ENCODE measurements at places on chromosomes 12 and 14.

DNA sequence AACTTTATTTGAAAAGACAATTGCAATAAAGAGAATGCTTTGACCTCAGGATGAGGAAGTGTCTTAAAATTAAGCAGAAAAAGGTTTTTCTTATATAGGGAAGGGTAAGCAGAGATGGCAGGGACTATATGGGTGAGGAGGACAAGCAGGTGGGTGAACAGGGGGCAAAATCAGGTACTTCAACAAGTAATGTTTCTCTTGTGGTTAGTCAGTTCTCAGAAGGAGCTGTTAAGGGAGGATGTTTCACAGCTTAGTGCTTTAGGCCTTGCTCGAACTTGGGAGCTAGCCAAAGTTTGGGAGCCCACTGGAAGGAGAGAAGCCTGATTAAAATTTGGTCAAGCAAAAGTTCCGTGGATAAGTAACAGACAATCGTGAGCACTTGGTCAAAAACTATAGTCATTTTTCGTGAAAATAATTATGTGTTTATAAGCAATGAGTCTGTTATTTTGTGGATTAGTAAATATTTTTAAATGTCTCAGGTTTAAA lies 364.2 kb upstream of the TMPO start:
- DNase-seq: no peak

GRCh38 chr12:94434171-94434570 lies 25.5 kb downstream of the CEP83 start:
- no peak for DNase-seq

DNA sequence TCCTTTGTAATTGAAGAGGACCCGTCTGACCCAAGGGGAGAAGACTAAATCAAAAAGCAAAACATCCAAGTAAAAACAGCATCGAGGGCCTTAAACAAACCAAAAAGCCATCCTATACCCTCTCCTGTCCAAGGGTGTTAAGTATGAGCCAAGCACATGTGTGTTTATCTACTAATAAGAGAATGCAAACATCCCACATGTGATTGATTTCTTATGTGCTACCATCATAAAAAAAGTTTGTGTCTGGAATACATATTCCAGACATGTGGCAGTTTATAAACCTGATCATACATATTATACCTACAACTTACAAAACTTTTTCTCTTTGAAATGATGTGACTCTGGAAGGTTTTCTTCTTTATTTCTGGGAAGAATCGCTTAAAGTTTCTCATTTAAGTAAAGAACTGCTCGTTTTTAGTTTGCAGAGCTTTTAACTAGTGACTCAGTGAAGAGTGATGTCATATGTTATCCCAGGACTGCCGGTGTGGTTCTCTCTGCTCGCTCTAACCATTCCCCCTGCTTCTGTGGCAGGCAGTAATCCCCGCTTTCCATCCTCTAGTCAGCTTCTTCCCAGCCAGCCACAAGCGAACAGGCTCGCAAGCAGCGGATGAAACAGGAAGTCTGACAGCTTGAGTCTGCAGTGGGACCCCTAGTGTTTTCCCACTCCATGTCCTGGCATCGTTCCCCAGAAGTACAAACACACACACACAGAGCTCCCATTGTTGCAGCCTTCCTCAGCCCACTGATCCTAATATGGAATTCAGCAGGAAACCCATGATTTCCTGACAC lies 431 bp upstream of the RHOJ start:
- DNase-seq: peak; percentile 87

- DNase-seq: no peak
These were observed 751 bp downstream of the GDF11 start for GRCh38 chr12:55743406-55744339.

DNA sequence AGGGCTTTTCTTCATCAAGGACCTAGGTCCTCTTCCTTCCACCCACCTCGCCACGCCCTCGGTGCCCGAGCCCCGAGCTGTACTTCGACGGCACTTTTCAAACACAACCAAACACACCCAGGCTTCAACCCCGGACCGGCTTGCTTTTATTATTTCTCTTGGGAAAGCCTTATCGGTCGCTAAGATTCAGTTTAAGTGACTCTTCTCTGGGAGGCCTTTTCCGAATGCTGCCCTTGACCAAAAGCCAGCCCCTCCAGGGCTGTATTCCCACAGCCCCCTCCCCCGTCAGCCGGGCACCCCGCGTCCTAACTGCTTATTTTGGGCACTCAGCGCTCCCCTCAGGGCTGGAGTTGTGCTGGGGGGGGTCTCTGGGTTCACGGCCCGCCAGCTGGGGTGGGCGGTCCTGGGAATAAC lies 644 bp upstream of the PPP4R4 start:
- no peak for DNase-seq

DNA sequence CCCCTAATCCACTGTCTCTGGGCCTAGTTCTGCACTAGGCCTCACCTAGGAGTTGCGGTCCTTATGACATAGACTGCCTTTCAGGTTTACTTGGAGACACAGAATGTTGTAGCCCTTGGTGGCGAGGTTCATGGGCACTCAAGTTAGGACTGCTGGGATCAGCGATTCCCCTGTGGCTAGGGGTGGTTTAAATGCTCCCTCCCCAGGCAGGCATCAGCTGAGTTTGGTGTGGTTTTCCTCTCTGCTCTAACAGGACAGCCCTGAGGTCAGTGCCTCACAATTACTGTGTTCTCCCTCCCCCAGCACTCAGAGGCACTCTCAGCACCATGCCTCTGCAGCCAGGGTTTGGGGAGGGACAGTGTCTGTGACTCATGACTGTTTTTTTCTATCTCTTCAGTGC lies 22.2 kb upstream of the RDH16 start:
- no peak for DNase-seq

DNA sequence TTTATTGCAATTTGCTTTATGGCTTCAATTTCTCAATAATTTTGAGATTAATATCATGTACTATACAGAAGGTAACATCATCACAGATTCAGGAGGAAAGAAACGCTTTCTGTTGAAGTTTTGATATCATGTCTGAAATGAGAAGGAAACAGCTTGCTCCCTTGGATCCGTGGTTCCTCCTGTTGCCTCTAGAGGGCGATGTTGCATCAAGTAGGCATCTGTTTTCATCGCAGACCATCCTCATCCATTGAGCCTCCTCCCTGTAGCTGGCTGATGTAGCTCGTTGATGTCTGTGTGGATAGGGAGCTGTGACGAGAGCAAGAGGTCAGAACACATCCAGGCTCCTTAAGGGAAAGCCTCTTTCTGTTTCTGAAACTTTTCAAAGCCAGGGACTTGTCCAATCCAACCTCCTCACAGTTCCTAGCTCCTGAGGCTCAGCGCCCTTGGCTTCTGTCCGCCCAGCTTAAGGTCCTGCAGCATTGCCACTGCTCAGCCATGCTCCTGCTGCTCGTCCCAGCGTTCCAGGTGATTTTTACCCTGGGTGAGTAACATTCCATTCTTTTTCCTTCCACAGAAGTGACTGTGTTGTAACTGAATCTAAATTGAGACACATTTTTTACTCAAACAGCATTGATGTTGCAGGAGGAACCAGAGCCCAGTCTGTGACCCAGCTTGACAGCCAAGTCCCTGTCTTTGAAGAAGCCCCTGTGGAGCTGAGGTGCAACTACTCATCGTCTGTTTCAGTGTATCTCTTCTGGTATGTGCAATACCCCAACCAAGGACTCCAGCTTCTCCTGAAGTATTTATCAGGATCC lies 304.8 kb upstream of the OR4E1 start:
- DNase-seq: peak; percentile 0

DNA sequence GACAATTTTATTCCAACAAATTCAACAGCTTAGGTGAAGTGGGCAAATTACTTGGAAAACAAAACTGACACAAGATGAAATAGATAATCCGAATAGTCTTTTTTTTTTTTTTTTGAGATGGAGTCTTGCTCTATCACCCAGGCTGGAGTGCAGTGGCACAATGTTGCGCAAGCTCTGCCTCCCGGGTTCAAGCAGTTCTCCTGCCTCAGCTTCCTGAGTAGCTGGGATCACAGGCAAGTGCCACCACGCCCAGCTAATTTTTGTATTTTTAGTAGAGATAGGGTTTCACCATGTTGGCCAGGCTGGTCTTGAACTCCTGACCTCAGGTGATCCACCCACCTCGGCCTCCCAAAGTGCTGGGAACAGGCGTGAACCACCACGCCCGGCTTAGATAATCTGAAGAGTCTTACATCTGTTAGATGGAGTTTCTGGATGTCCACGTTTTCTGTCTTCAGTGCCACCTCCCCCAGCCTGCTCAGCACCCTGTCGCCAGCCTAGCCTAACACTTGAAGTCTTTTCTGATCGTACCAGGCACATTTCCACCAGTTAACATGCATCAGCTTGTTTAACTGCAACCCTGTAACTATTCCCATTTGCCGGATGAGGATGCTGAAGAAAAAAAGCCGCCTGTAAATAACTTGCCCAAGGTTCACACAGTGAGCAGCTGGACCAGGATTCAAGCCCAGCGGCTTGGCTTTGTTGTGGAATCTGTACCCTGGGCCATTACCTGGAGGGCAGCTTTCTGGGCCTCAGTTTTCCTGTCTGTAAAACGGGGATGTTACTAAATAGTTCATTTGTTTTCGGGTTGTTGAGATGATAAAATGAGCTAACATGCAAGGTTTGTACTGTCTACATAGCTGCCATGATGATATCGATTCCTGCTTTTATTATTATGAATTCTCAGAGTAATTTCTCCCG lies 26.4 kb downstream of the FBRSL1 start:
- no peak for DNase-seq

GRCh38 chr12:54257332-54257731 lies 22.6 kb downstream of the CBX5 start:
- no peak for DNase-seq

DNA sequence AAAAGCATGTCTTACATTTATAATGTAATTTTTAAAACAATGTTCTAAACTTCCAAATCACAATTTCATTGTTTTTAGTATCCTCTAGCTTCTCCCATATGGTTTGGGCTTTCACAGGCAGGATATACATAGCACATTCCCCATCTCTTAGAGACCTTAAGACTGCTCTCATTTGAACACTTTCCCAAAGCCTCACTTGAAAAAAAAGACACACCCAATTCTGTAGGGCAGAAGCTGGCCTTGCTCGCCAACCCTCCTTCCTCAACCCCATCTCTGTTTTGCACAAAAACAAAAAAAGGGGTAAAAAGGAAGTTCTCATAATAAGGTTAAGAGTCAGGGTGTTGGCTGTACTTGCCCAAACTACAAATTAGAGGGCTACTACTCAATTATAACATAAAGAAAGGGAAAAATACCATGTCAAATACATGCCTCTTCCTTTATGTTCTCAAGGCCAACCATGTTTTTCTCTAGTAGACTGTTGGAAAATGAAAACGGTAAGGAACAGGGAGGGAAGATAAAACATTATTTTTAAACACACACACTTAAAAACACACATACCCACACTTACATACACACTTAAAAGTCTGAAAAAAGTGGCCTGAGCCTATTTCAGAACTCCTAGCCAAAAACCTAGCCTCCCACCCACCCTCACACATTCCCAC lies 9.9 kb upstream of the KANSL2 start:
- DNase-seq: no peak

- DNase-seq: no peak
These were observed 138.3 kb downstream of the ST8SIA1 start for GRCh38 chr12:22196236-22196635.

DNA sequence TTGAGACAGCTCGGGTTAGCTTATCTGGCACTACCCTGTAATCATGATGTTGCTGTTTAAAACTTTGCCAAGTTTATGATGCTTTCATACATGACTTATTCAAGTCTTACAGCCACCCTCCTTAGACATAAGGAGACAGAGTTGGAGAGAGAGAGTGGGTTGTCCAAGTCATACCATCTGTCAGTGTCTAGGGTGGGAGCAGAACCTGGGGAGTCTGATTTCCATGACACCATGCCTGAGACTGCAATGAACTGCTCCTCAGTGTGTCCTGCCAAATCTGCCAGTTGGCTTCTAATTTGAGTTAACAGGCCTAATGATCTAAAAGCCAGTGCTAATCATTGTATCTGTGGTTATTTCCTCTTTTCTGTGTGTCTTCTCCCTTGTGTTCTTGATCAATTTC lies 43.7 kb upstream of the PHC1 start:
- no peak for DNase-seq

GRCh38 chr12:4496145-4496838 lies 42.4 kb upstream of the RAD51AP1 start:
- DNase-seq: no peak

- no peak for DNase-seq
These were observed 13.4 kb downstream of the AKAP5 start for GRCh38 chr14:64478634-64479250.

GRCh38 chr12:3200814-3201233 lies 123.6 kb downstream of the TSPAN9 start:
- no peak for DNase-seq

DNA sequence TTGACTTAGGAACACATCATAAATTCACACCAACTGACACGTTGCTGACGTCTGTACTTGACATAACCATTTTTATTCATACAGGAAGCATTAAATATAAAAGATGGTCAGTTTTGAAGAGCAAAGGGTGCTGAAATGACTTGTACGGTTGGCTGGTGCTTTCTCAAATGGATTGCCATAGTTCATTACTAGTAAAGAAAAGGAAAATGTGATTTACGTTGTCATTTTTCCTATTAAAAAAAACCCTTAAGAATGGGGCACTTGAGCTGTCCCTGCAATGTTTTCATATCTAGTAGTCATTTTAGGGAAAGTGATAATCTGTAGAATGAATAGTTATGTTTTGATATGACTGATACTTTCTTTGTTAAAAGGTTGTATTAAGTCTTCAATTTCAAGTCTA lies 22.5 kb upstream of the MANSC4 start:
- DNase-seq: no peak

GRCh38 chr14:31419179-31419966 lies 977 bp downstream of the HEATR5A start:
- DNase-seq: peak; percentile 14

DNA sequence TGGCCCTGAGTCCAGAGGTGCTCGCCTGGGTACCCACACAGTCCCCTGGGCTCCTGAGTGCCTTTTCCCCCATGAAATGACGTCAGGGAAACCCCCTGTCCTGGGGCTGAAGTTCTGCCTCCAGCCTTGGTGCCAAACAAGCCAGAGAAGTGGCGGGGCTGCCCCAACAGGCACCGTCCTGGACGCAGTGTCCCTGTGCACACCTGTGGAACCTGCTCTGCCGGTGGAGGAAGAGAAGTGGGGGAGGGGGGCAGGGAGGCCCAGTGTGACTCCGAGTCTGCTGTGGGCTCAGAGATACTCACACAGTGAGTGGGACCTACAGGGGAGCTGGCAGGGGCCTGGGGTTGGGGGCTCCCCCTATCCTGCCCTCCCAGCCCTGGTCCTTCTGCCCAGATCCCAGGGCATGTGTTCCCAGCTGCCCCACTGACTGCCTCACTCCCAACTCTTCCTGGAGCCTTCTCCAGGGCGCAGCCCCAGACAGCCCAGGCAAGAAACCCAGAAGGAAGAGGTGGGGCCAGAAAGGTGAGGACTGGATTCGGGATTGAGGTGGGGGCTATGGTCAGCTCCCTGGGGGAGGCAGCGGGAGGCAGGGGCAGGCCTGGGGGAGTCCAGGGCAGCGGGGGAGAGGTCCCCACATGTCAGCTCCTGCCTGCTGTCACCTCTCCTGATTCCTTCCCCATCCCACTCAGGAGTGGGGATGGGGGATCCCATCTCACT lies 24.7 kb downstream of the CCDC85C start:
- DNase-seq: no peak
